ENCODE measurements at places on chromosomes 3 and 15.

DNA sequence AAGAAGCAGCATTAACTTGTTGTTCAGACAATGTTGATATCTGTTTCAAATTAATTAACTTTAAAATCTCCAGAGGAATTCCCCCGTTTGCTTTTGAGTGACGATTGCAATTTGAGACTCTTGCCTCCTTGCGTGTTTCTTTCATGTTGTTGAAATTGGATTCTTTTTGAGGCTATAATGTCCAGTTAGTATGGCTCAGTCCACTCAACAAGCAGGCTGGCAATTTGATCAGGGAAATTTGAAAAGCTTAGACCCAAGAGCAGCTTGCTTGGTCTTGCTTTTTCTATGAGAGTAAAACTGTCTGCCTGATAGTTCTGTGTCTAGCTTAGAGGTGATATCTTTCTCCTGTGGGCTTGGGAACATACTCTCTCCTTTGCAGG, 2.0 kb downstream of the ARID3B start:
- H3K4me3 ChIP-seq = peak overlapping the region; percentile 98
- peaks cover 53% of the 10 kb centered on the region for H3K4me1 ChIP-seq
- H3K27ac ChIP-seq = peak overlapping the region; percentile 91
- no peaks in the 10 kb centered on the region for H3K27me3 ChIP-seq
- no peak for DNase-seq

GRCh38 chr3:161894657-161895056, 398.0 kb downstream of the OTOL1 start:
- no peak for DNase-seq
- H3K36me3 ChIP-seq = peaks cover 13% of the 10 kb centered on the region
- H3K27ac ChIP-seq = no peak overlapping the region
- H3K4me3 ChIP-seq = no peak overlapping the region

DNA sequence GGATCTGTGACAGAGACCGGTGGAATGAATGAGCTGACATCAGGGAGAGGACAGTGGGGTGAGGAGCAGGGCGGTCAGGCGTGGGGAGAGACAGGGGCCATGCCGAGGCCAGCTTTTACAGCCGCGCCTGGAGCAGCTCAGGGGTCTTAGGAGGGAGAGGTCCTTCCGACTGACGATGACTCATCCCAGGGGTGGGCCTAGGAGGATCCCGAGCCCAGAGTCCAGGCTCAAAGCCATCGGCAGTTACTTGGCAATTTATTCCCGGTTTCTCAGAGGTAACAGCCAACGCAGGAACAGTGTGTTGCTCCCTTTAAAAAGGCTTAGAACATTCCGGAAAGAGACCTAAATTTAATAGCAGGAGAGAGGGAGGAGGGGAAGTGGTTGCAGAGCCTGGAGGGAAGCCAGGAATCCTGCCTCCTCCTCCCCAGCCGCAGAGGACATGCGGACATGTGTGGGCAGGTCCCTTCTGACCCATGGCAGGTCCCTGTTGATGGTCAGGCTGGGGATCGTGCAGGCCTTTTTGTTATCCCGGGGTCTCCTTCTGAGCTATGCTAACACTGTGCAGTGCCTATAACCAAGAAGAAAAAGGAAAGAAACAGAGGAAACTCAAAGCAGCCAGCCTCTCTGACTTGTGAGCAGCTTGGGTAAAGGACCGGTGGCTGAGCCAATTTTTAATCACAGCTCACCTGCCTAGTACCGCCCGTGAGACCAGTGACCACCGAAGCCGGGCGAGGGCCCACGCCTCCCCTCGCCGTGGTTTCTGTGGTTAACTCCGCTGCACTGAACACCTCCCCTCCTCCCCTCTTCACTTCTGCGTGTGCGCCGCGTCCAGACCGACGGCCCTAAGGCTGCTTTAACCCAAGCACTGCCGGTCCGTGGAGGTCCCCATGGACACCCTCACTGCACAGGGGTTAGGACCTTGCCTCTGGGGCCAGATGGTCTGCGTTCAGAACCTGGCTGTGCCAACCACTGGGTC, 392.4 kb upstream of the PROK2 start:
- DNase-seq = no peak
- H3K27ac ChIP-seq = no peak overlapping the region
- no peak overlapping the region for H3K4me3 ChIP-seq
- H3K36me3 ChIP-seq = no peaks in the 10 kb centered on the region

DNA sequence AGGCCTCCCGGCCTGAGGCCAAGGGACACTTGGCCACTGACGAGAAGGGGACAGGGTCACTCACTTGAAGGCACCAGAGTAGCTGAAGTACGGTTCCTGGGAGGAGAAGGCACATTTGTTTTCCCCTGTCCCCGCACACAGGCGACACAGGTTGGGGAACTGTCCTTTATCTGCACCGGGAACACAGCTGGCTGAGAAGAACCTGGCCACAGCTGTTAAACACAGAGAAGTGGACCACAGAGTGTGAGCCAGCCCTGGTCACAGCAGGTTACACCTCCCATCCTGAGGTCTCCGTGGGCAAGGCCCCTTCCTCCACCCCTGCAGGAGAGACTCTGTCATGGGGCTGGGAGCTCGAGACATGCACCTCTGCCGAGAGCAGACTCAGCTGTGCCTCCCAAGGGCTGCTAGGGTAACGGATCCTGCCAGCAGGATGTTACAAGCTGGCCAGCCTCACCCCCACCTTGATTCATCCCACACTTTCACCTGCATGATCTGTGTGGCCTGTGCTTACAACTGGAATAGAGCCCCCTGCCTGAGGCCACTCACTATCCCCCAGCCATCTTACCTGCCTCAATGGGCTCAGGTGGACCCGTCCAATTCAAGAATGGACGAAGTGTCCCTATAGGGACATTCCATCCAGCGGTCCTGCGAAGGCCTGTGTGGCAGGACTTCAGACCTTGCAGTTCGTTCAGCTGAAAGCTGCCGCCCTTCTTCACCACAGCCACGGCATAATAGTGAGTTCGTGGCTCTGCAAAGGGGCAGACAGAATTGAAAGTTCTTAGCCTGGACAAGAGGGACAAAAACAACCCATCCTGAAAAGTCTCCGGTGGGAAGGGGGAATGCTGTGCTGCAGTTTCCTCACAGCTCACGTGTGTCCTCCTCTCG, 9.2 kb downstream of the LTF start:
- no peak for DNase-seq
- H3K36me3 ChIP-seq = peaks cover 2% of the 10 kb centered on the region
- no peak overlapping the region for H3K4me3 ChIP-seq
- peaks cover 3% of the 10 kb centered on the region for H3K27me3 ChIP-seq

DNA sequence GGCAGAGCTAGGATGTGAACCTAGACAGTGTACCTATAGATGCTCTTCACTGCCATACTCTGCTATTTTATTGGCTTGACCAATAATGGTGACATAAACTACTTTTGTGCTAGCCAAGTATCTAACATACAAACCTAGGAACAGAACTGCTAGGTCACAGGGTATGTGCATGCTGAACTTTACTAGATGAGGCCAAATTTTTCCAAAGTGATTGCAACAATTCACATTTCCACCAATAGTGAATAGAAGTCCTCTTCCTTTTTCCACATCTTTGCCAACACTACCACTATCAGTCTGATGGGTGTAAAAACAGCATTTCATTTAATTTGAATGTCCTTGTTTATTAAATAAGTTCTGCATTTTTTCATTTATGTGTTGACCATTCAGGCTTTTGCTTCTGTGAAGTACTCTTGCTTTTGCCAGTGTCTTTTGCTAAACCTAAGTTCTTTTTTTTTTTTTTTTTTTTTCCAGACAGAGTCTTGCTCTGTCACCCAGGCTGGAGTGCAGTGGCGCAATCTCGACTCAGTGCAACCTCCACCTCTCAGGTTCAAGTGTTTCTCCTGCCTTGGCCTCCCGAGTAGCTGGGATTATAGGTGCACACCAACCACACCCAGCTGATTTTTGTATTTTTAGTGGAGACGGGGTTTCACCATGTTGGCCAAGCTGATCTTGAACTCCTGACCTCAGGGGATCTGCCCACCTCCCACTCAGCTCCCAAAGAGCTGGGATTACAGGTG, 54.1 kb downstream of the DCAF1 start:
- no peak overlapping the region for H3K4me3 ChIP-seq
- H3K27ac ChIP-seq = no peak overlapping the region
- H3K4me1 ChIP-seq = no peaks in the 10 kb centered on the region
- DNase-seq = no peak
- H3K27me3 ChIP-seq = no peaks in the 10 kb centered on the region

- no peak overlapping the region for H3K27ac ChIP-seq
- H3K36me3 ChIP-seq = no peaks in the 10 kb centered on the region
- no peaks in the 10 kb centered on the region for H3K27me3 ChIP-seq
- H3K4me3 ChIP-seq = no peak overlapping the region
These were observed 789.2 kb upstream of the NR2F2 start for GRCh38 chr15:95541301-95541700.

DNA sequence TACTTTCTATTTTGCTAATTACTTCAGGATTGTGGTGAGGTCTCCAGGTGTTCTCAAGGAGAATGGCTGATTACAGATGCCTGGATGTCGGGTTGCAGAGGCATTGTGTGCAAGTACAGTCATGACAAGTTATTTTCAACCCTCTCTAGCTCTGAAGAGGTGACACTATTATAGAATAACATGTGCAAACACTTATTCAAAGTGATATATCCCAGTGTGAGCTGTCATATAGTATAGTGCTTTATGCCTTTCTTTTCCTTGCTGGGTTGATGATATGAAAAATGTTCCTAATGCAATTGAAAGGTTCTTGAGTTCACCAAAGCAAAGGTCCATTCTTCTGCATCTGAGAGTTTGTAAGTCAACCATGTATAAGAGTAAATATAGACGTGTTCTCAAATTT, 167.2 kb downstream of the SPATA16 start:
- no peak for DNase-seq
- no peaks in the 10 kb centered on the region for H3K4me1 ChIP-seq
- H3K4me3 ChIP-seq = no peak overlapping the region
- H3K27ac ChIP-seq = no peak overlapping the region
- H3K27me3 ChIP-seq = no peaks in the 10 kb centered on the region
- no peaks in the 10 kb centered on the region for H3K36me3 ChIP-seq

DNA sequence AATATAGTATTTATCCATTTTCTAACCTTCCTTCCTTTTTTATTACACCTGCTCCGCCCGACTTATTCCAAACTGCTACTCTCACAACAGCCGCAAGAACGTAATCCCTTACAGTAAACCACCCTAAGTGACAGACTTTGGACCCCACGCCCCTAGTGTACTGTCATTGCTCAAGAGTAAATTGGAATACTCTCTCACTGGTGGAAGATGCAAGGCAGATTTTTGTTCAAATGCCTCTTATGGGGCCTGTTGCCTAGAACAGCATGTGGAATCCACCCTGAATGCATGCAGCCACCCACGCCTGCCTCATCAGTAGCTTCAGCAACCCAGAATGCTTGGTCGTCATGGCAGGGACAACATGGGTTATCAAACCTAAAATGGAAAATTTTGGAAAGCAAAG, 226.2 kb upstream of the ST8SIA2 start:
- H3K36me3 ChIP-seq = no peaks in the 10 kb centered on the region
- peaks cover 44% of the 10 kb centered on the region for H3K4me1 ChIP-seq
- no peak overlapping the region for H3K4me3 ChIP-seq
- no peak overlapping the region for H3K27ac ChIP-seq
- no peaks in the 10 kb centered on the region for H3K27me3 ChIP-seq
- DNase-seq = no peak

GRCh38 chr3:59518283-59519055, 468.6 kb upstream of the CFAP20DC start:
- no peaks in the 10 kb centered on the region for H3K27me3 ChIP-seq
- no peak for DNase-seq
- no peaks in the 10 kb centered on the region for H3K36me3 ChIP-seq
- no peak overlapping the region for H3K27ac ChIP-seq
- peaks cover 16% of the 10 kb centered on the region for H3K4me1 ChIP-seq

GRCh38 chr3:147404800-147405230, 1.5 kb downstream of the ZIC4 start:
- peak overlapping the region; percentile 56 for H3K4me3 ChIP-seq
- no peaks in the 10 kb centered on the region for H3K36me3 ChIP-seq
- H3K27ac ChIP-seq = no peak overlapping the region
- peak; percentile 35 for DNase-seq
- peaks cover 100% of the 10 kb centered on the region for H3K27me3 ChIP-seq

DNA sequence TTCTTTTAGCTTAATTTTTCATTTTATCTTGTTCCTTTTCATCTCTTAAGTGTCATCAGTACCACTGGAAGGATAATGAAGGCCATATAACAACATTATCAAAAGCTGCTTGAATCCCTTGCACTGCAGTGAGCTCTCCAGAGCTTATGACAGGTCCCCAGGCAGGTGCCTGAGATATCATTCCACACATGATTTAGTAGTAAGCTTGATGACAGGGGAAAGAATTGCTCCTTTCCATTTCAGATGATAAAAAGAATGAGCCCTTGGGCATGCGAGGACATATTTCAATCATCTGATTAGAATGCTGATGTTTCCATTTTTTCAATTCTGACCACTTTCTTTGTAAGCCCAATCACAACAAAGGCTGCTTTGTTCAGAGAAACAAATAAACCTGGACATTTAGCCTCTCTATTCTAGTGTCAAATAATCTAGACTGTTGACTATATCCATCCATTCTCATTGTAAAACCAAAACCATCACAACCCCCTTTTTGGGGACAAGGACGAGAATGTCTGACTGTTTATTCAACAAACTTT, 567.8 kb downstream of the IGSF11 start:
- no peak overlapping the region for H3K4me3 ChIP-seq
- no peak overlapping the region for H3K27ac ChIP-seq
- no peaks in the 10 kb centered on the region for H3K27me3 ChIP-seq
- DNase-seq = no peak
- no peaks in the 10 kb centered on the region for H3K4me1 ChIP-seq

- H3K4me1 ChIP-seq = peaks cover 8% of the 10 kb centered on the region
- H3K27me3 ChIP-seq = peaks cover 6% of the 10 kb centered on the region
- H3K27ac ChIP-seq = no peak within 1 kb of the TSS
- H3K36me3 ChIP-seq = peaks cover 2% of the 10 kb centered on the region
These were observed at the start of gene FBXL2 for GRCh38 chr3:33277193-33277882. Gene FBXL2 (plus strand): TSS chr3:33277442. CDS start chr3:33277513, 71 bp downstream.

DNA sequence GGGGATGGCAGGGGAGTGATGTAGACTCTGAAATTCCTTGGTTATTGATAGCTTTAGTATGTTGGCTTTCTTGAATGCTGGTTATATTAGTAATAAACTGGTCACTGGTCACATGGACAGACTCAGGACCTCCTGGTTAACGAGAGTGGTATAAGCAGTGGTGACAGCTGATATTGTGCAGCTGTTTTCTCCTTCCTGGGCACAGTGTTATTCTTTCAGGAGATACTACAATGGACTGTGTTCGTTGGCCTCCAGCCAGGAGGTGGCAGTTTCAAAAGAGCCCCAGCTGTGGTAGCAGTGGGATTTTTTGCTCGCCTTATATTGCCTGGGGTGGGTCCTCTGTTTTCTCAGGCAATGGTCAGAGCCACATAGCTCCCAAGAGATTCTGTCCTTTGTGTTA, 181.6 kb upstream of the RBMS3 start:
- H3K4me3 ChIP-seq = no peak overlapping the region
- no peak for DNase-seq
- H3K27me3 ChIP-seq = no peaks in the 10 kb centered on the region
- H3K27ac ChIP-seq = no peak overlapping the region
- no peaks in the 10 kb centered on the region for H3K4me1 ChIP-seq

- no peak for DNase-seq
- no peaks in the 10 kb centered on the region for H3K36me3 ChIP-seq
- H3K4me1 ChIP-seq = no peaks in the 10 kb centered on the region
- H3K27ac ChIP-seq = no peak overlapping the region
- no peaks in the 10 kb centered on the region for H3K27me3 ChIP-seq
These were observed 59.5 kb downstream of the GLB1 start for GRCh38 chr3:33037471-33037870.
